ENCODE measurements at places on chromosomes 1 and 21.

- no peak for DNase-seq
Observed at GRCh38 chr1:46413596-46413985, 19.5 kb downstream of the FAAH start.

DNA sequence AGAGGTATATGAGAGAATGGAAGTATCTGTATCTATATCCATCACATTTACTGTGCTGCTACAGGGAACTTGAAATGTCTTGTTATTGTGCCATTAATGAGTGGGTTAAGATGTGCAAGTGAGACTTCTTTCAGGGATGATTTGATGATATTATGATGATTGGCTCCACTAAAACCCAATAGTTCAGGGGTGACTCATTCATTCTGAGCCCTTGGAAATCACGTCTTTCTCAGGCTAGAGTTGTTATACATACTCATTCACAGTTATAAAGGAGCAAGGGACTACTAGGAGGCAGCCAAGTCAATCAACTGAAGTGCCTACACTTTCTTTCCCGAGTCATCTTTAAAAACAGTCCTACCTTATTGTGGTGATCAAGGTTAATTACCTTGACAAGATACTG is 1109.8 kb upstream of the B3GALT2 start:
- DNase-seq, result no peak

GRCh38 chr1:154956544-154956941 is 644 bp upstream of the PBXIP1 start:
- no peak for DNase-seq

- peak; percentile 84 for DNase-seq
Observed at GRCh38 chr1:204565617-204566582, 49.7 kb downstream of the MDM4 start.

- no peak for DNase-seq
Observed at GRCh38 chr1:101497881-101498559, 261.2 kb downstream of the S1PR1 start.

DNA sequence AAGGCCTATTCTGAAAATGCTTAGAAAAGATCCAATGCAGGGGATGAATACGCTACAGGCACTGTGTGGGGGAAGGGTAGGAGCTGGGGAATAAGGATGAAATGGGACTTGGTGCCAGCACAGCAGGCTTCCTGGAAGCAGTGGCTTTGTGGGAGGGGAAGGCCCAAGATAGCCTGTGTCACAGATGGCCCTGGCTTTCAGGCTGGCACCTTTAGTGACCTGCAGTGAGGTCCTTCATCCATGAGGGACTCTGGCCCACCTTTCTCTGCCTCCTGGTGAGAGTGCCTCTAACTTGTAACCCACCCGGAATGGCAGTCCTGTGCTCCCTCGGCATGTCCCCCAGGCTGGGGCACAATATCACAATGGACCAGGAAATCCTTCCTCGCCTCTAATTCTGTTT is 919 bp downstream of the CHI3L1 start:
- DNase-seq, result no peak

DNA sequence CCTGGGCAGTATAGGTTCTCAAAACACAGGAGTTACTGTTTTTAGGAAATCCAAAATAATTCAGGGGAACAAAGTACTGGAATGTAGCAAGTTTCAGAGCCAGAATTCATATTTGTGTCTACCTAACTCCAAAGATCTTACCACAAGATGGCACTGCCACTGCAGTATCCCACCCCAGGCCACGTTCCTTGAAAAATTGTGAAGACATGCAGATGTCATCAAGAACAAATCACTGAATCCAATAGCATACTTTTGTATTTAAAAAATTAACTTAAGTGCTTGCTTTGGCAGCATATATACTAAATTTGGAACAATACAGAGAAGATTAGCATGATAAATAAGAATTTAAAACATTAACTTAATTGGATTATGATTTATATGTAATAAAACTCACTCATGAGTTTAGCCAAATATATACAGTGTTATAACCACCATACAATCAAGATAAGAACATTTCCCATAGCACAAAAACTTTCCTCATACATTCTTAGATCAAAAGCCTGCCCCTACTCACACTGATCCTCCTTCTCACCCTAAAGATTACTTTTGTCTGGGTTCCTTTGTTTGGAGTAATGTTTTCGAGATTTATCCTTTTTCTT is 209.9 kb downstream of the FAF1 start:
- DNase-seq, result no peak

DNA sequence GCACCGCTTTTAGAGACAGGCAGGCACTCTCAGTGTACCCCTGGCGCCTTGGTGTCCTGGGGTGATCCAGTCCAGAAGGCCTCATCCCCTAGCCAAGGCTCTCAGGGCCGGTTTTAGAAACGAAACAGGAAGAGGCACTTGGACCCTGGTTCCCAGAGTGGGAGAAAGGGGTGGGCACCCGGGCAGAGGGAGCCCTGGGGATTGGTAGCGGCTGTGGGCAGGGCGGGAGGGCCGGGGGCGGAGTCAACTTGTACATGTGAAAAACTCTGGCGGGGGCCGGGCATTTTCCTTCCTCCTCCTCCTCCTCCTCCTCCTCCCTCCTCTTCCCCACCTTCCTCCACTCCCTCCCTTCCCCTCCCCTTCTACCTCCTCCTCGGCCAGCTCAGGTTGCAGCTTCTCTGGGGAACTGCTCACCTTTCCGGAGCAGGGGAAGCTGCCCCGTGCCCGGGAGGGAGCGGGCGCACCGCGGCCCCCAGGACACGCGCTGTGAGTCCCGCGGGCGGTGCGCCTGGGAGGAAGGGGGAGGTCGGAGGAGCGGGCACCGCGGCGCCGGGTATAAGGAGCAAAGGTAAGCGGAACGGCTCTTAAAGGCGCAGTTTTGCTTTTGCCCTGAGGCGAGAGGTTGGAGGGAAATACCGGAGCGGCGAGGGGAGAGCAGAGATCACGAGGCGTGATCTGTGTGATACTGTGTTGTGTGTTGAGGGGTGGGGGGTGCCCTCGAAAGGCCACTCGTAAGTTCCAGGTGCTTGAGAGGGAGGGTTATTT is at the start of gene CDK18:
Gene CDK18, plus strand, starts transcription at position 359 of the 765 bp plus-strand sequence. CDS start 18,499 bp downstream, outside the sequence.
- peak; percentile 89 for DNase-seq

- DNase-seq, result no peak
Observed at GRCh38 chr1:84277343-84278059, 24.0 kb upstream of the SAMD13 start.

- DNase-seq, result no peak
Observed at GRCh38 chr21:26011292-26011940, 159.2 kb downstream of the APP start.

DNA sequence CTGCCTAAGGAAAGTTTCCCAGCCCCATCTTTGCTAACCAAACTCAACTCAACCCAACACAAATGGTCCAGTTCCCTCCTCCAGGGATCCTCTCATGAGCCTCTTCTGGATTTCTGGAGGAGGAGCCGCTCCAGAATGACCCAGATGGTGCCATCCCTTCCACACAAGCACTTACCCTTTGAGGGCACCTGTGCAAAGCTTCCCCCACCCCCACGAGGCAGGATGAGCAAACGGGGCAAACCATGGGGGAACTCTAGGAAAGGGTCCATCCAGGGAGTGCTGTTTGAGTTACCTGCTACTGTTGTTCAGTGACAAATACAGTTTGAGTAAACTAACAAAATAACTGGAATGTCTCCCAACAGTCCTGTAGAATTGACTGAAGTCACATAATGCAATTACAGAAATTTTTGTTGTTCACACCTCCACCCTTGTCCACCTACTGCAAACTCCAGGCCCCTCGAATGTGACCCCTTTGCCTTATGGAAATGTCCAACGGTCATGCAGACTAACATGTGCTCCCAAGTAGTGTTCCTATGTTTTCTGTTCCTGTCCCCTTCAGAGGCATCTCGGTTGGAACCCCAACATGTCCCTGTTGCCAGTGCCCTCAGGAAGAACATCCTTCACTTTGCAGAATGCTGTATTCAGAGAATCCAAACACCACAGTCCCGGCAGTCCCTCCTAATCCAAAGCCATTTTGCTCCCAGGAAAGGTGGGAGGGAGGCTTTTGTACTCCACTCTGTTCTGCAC is 160.1 kb downstream of the RRAGC start:
- DNase-seq, result no peak

DNA sequence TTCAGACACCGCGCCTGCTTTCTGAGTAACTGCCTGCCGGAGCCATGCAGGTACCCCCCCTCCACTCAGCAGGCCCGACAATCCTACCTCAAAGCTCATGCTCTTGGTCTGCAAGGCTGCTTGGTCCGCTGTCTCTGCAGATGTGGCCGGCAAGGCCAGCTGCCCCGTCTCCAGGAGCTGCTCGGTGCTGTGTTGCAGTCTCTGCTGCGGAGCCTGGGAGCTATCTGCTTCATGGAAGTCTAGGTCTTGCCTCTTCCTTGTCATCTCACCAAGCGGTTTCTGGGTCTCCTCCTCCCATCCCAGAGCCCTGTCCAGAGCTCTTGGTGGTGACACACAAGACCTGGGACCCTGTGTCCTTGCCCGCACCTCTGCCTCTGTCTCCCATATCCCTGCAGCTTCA is 24.0 kb upstream of the GNPAT start:
- DNase-seq, result no peak

DNA sequence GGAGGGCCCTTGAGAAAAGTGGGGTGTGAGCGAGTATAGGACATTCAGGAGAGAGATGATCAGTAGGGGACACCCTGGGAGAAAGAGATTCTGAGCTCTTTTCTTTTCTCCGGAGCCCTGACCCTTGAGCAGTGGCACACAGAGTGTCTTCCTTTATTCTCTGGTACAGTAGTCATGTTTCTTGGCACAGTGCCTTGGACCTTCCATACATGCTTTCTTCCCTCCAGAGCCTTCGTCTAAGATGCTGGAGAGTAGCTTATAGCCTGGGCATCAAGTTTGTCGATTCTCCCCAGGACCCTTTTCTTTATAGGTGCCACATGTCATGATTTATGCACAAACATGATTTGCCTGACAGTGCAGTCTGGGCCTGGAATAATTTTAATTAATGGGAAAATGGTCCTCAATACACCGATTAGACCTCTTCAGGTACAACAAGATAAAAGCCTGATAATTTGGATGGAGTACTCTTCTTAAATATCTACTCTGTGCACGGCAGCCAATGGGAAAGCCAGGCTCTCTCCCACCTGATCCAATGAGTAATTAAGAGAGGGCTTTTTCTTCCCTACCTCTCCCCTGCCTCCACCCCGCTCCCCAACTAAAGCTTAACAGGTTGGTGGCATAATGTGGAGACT is at the start of gene TBX19:
Gene TBX19, plus strand, starts transcription at position 582 of the 632 bp plus-strand sequence. CDS start 214 bp downstream, outside the sequence.
- DNase-seq, result no peak

DNA sequence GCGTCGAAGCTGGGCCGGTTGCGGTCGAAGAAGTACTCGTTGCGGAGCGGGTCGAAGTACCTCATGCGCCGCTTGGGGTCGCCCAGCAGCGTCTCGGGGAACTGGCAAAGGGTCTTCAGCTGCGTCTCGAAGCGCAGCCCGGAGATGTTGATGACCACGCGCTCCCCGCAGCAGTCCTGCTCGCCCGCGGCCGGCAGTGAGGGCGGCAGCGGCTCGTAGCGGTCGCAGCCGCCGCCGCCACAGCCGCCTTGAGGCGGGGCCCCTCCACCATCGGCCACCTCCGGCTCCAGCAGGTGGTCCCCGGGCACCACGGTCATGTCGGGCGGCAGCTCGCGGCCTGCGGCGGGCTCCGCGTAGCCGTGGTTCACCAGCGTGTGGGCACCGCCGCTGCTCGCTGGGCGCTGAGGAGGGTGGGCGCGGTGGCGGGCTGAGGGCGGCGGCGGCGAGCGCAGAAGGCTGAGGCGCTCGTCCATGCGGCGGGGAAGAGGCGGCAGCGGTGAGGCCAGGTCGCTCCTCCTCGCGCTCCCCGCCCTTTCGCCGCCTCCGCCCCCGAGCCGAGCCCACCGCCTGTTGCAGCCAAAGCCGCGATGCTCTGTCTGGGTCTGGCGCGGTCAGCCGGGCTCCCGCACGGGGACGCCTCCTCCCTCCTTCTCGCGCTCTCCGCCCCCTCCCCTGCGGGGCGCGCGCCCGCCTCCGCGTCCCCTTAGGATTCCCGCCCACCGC is at the start of gene KCNA3:
Gene KCNA3, minus strand, starts transcription at position 604 of the 723 bp plus-strand sequence. Its CDS starts 131 bp downstream, at position 473.
- DNase-seq, result peak; percentile 86

DNA sequence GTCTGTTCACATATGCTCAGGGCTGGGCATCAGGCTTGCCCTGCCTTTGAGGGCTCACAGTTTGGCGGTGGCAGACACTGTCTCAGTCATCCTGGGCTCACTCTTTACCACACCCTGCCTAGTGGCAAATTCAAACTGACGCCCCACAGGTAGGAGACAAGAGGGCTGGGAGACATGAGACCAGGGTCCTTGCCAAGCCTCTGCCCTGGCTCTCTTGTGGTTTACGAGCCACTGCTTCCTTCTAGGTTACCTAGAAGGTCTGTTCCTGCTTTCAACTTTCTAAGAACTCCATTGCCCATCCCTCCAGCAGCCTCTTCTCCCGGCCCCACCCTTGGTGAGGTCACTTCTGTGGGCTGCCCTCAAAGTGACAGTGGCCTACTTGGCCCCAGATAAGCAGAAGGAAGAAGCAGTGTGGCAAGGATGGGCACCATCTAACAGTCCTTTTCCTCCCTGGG is 10.5 kb downstream of the KIF21B start:
- no peak for DNase-seq

- DNase-seq, result no peak
Observed at GRCh38 chr1:61746813-61747212, 4.5 kb downstream of the PATJ start.

DNA sequence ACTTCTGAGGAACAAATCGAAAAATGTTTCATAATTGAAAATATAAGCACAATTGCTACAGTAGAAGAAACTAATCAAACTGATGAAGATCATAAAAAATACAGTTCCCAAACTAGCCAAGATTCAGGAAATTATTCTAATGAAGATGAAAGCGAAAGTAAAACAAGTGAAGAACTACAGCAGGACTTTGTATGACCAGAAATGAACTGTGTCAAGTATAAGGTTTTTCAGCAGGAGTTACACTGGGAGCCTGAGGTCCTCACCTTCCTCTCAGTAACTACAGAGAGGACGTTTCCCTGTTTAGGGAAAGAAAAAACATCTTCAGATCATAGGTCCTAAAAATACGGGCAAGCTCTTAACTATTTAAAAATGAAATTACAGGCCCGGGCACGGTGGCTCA is 30.6 kb downstream of the IFNAR1 start:
- no peak for DNase-seq

DNA sequence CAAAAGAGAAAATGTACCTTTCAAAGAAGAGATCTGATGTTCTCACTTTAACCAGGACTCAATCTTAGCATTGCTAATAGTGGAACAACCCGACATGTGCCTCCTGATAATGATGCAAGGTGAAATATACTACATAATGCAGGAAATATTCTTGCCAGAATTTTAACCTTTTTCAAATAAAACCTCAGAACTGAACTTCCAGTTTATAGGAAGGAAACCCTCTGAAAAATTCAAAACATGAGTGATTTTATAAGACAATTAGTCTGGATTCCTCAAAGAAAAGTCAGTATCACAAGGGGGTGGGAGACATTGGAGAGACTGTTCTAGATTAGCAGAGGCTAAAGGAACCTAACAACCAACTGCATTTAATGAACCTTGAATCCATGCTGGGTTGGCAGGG is 18.1 kb downstream of the AHCYL1 start:
- no peak for DNase-seq

DNA sequence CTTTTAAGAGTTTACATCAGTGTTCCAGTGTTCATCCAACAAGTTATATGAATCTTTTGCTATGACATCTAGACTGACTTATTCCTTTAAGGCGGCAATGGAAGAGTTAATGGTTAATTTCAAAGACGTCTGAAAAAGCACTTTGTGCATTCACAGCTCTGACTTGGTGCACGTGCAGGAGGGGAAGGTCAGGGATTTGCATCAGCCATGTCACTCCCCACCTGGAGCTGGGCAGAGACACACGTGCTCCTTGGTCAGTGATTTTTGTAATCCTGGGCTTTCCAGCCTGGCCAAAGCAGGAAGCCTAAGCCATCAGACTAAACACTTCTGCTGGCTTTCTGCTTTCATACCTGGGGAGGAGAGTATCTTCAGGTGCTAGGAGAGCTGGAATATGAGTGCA is 96.3 kb downstream of the ST3GAL3 start:
- DNase-seq, result no peak

- DNase-seq, result peak; percentile 1
Observed at GRCh38 chr1:5750186-5751162, 241.8 kb downstream of the NPHP4 start.
